Natural killer cell treated with Interleukin-12 subunit alpha and Interleukin-12 subunit beta and Interleukin-15 and Interleukin-18, amount 100 ng/mL, for 72 hours (primary cell): ENCODE measurements at places on chromosomes 2 and 18. TPM values are rescaled to one million over a fixed set of nuclear protein-coding genes. Genes with fewer than 3 reads are reported as not detected.

- DNase-seq = no peak
These were observed 25.7 kb downstream of the PXDN start for GRCh38 chr2:1718339-1719220.

- DNase-seq = no peak
These were observed 52.7 kb downstream of the ATOH8 start for GRCh38 chr2:85806358-85807118.

- no peak for DNase-seq
These were observed 640.4 kb upstream of the CHAC2 start for GRCh38 chr2:53127061-53127650.

Gene CD207
- 1.1 TPM for total RNA-seq

DNA sequence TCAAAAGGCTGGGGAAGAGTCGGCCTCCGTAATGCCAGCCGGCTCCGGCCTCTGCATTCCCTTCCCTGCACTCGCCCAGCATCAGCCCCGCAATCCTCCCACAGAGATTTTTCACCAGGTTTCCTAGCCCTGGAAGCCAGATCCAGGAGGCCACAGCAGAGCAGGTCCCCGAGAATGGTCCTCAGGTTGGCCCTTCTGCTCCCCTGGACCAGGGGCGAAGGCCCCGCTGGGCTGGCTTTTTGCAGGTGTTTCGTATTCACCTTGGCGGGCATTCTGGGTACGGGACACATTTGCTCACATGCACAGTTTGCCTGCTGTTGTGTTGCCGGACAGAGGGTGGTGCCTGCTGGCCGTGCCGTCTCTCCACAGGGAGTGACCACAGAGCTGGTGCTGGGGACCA lies 309.5 kb downstream of the NDUFA10 start:
- DNase-seq = no peak

Gene TTN
- 0.07 TPM for total RNA-seq

Gene SMYD1
- total RNA-seq = not detected

Gene MYOM1
- 0.98 TPM for total RNA-seq

GRCh38 chr2:165572151-165572550 lies 102.7 kb downstream of the CSRNP3 start:
- no peak for DNase-seq

Gene INPP4A
- total RNA-seq = 65.0 TPM

GRCh38 chr18:77899972-77900754 lies 650.5 kb downstream of the GALR1 start:
- DNase-seq = peak; percentile 76
